Muscle of arm (tissue), 14 donors: ENCODE measurements at places on chromosomes 5 and 9. TPM values are rescaled to one million over a fixed set of nuclear protein-coding genes. Genes with fewer than 3 reads are reported as not detected.

GRCh38 chr5:146549615-146550014 lies 33.6 kb upstream of the GPR151 start:
- DNase-seq = no peak

PCDH1 gene
- 15.2 TPM for polyA plus RNA-seq

DNA sequence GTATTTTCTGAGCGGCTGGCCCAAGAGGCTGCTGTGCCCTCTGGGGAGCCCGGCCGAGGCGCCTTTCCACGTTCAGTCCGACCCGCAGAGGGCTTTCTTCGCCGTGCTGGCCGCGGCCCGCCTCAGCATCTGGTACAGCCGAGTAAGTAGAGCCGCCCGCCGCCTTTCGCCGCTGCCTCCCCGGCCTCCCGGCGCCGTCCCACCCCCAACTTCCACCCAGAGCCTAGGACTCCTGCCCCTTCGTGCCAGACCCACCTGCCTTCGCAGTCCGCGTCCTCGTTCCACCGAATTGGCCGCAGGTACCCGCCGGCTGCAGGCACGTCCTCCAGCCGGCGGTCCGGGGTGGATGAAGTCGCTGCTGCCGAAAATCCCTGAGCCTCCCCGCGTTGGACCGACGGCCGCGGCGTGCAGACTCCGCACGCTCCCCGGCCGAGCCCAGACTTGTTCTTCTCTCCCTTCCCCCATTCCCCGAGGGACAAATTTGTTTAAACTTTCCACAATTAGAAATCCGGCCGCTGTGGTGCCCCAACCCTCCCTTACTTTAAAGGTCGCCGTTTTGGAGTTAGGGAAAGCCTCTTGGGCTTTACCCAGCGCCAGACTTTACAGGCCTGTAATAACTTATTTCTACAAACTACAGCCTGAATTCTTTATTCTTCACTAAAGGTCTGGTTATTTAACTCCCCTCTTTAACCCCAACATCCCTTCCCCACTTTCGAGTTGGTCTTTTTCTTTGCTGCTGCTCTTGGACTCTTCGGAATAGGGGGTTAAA lies 589 bp downstream of the RIC1 start:
- peak; percentile 62 for DNase-seq

- peak; percentile 63 for DNase-seq
Measured at GRCh38 chr5:158895588-158895987, 204.1 kb downstream of the EBF1 start.

DNA sequence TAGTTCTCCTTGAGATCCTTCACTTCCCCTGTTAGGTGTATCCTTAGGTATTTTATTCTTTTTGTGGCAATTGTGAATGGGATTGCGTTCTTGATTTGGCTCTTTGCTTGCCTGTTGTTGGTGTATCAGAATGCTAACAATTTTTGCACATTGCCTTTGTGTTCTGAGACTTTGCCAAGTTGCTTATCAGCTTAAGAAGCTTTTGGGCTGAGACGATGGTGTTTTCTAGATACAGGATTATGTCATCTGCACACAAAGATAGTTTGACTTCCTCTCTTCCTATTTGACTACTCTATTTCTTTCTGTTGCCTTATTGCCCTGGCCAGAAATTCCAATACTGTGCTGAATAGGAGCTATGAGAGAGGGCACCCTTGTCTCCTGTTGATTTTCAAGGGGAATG lies 609.4 kb upstream of the COX7C start:
- no peak for DNase-seq

ZNF608 gene
- polyA plus RNA-seq = 43.3 TPM

HRH2 gene
- polyA plus RNA-seq = 0.96 TPM

DNA sequence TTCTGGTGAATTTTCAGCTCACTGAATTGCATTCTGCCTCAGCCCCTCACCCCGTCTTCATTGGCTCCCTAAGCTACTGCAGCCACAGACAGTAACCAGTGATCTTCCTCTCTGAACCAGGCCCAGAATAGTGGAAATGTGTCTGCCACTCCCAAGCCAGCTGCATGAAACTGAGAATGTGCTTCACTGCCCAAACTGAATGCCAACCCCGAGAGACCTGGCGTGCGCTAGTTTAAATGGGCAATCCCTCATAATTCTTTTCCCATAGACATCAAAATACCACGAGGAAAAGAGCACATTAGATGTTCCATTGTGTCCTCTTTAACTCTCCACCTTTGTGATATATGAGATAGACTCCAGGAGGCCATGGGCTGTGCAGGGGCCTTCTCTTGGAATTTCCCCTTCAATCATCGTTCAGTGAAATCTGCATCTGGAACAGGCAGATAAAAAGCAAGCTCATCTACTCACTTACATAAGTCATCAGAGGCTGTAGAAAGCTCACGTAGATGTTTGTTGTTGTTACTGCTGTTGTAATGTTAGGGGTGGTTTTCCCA lies 320.2 kb downstream of the NFIB start:
- DNase-seq = peak; percentile 48

DNA sequence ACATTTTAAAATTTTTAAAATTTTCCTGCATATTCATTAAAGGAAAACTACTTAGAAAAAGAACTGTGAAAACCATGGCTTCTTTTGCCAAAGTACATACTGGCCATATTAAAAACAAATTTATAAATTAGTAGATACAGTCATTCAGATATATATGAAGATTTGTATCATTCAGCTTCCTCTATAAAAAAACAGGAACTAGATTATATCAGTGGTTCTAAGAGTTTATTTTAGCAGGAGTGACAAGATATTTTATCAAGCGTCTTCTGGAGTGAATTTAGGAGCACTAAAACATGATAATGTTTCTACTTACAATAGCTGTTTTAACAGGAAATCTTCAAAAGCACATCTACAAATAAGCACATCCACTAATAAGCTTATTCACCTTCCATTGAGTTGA lies 171.4 kb downstream of the RAPGEF6 start:
- no peak for DNase-seq

TRIM36 gene
- polyA plus RNA-seq = 2.9 TPM

- peak; percentile 59 for DNase-seq
Measured at GRCh38 chr5:98483301-98483685, 290.2 kb upstream of the RGMB start.

DNA sequence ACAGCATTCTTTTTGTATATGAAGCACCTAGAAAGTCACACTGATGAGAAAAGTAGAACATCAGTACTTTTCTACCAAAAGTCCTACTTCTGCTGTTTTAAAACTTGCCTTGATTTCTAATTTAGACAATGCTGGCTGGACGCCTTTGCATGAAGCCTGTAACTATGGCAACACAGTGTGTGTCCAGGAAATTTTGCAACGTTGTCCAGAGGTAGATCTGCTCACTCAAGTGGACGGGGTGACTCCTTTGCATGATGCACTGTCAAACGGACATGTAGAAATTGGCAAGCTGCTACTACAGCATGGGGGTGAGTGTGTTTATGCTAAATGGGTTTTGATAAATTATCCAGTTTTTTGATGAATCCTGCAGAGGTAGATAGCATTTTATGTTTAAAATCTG lies 73.5 kb downstream of the SLF1 start:
- DNase-seq = peak; percentile 50

- no peak for DNase-seq
Measured at GRCh38 chr9:2816476-2817141, 27.3 kb downstream of the PUM3 start.

DNA sequence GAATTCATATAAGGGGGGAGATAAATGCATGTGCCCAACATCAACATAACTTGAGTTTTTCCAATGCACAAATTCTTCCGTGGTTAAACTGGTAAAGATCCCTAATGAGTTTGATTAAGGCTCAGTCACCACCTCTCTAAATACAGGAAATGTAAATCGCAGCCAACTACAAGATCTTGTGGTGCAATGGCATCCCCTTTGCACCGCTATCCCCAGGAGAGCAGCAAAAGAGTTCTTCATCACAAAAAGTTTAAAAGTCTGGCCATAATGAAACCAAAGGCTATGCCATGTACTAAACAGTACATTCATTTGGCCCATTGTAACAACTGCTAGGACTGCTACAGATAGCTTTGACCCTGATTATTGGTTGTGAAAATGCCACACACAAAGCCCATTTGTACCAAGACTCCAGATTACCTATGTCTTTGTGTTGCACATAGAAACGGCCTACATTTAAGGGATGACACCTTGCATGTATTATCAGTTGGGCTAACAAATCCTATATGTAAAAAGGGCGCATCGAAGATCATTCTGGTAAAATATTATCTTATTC lies 44.5 kb downstream of the ZNF608 start:
- DNase-seq = no peak

DNA sequence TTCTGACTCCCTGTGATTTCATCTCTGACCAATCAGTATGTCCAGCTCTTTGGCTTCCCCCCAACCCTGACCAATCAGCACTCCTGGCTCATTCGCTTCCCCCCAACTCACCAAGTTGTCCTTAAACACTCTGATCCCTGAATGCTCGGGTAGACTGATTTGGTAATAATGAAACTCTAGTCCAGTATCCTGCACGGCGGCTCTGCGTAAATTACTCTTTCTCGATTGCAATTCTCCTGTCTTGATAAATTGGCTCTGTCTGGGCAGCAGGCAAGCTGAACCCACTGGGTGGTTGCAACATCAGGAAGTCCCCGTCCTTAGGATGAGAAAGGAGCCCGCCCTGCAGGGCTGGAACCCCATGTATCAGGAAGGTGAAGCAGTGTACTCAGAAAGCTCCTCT lies 10.4 kb downstream of the FCN2 start:
- DNase-seq = no peak

GRCh38 chr5:130331332-130331731 lies 427.1 kb downstream of the CHSY3 start:
- no peak for DNase-seq

MCTP1 gene
- polyA plus RNA-seq = 11.4 TPM

SHOC1 gene
- not detected for polyA plus RNA-seq

- no peak for DNase-seq
Measured at GRCh38 chr5:109218818-109219217, 191.0 kb downstream of the PJA2 start.

DNA sequence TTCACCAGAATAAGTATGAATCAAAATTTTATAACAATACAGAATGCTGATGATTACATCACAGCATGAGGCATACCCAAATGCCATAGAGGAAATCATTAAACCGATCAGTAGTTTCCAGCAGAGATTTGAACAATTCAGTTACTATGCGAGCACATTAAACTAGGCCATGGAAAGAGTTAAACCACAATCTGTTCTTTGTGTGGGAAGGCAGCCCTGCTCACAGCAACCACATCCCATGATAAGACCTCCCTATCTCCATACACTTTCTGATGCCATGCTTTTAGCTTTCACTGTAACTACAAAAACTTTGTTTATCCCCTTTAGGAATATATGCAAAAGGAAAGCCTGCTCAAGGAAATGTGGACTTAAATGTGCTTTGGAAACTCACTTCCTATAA lies 4.5 kb downstream of the NFIB start:
- DNase-seq = peak; percentile 69

DNA sequence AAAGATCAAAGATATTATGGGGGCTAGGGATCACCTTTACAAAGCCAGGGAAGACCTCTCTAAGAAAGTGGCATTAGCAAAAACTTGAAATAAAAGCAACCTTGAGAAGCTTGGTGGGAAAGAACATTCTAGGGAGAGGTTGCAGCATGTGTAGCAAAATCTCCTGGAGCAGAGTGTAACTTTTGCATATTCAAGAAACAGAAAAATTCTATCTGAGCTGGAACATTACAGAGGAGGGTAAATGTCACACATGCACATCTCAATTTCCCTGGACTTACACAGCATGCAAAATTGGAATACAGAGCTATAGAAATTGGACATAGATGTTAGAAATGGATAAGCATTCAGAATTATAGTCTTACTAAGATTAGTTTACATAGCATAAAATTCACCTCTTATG lies 510.0 kb downstream of the CETN3 start:
- DNase-seq = no peak

LAMC3 gene
- polyA plus RNA-seq = 2.1 TPM

GRCh38 chr5:83125560-83125959 lies 48.2 kb downstream of the XRCC4 start:
- DNase-seq = no peak

DDX4 gene
- polyA plus RNA-seq = not detected

GRCh38 chr5:96481009-96481786 lies 48.1 kb upstream of the PCSK1 start:
- DNase-seq = no peak

DNA sequence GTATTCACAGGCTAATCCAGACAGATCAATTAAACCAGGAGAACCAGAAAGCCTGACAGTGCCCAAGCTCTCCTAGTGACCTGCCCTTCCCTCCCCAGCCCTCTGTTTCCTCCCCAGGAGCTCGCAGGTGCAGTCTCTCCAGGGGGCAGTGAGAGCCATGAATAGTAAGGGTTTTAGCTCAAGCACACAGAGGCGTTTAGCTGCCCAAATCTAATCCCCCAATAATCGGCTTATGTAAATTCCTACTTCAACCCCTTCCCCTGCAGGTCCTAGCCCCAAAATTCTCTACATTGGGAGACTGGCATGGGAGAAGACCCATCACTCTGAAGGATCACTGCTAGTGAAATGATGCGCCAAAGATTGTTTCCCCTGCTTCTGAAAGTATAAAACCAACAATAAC lies 10.5 kb upstream of the TAL2 start:
- no peak for DNase-seq

DNA sequence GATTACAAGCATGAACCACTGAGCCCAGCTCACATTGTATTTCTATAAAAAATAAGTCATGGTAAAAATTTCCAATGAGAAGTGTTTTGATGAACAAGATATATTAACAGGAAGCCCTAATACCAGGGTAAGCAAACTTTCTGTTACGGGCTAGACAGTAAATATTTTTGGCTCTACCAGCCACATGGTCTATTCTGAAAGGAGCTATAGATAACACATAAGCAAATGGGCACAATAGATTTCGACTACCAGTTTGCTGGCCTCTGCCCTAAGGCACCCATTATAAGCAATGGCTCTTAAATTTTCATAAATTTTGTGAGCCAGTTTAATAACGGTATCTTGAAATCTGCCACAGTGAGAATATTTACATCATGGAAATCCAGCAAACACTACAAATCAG lies 8.1 kb downstream of the UBQLN1 start:
- DNase-seq = no peak

HTR4 gene
- polyA plus RNA-seq = not detected

DNA sequence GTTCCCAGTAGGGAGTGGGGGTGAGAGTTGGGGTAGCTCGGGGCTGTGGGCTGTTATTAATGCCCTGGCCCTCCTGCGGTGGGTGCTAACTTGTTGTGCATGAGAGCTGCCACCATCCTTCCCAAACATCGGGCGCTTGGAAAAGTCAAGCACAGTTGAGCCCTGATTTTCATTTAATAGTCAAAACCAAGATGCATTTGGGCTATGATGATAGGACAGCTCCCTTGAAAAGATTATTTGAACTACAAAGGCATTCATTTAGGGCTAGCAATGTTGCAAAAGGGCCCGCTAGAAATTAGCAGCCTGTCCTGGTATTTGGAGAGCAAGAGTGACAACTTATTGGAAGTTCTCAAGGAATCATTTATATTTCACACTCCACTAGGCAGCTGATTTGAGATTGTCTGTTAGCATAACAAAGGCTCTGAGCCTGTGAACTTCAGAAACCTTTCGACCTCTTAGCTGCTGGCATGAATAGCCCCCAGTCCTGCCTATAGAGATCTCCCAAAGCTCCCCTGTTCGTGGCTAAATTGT lies 128.2 kb upstream of the TMEM161B start:
- no peak for DNase-seq

GRCh38 chr9:106119176-106119575 lies 424.8 kb downstream of the TMEM38B start:
- DNase-seq = peak; percentile 4
